PC-3 (cell line): ENCODE measurements at places on chromosomes 3 and 15. TPM values are rescaled to one million over a fixed set of nuclear protein-coding genes. Genes with fewer than 3 reads are reported as not detected.

DNA sequence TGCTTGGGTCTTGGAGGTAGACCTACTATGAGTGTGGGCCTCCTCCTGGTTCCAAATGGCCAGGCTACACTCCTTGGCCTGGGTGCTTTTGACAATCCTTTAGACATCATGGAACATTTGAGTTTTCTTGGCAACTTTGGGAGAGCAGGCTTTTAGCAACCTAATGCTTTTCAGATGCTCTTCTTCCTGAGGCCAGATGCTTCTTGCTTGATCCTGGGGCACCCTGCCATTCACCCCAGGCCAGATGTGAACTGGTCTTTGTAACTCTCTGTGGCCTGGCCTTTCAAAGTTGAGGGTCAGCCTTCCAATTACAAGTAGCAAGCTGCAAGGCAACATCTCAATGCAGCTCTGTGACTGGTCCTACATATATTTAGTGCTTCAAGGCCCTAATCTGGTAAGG is 40.5 kb downstream of the RTP1 start:
- no peak for DNase-seq

DNA sequence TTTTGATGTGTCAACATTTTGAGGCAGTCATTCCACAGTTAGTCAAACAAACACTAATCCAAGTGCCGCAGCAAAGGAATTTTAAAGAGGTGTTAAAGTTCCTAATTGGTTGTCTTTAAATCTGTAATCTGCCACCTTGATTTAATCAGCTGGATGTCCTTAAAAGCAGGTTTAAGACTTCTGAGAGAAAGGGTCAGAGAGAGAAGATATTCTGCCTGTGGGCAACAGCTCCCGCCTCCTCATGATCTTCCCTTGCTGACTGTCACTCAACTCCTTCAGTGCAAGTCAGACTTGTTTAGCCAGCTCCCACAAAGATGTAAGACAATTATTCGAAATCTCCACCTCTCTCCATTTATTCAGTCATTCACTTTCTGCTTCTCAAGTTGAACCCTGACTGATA is 92.6 kb upstream of the MYRIP start:
- DNase-seq: no peak

DNA sequence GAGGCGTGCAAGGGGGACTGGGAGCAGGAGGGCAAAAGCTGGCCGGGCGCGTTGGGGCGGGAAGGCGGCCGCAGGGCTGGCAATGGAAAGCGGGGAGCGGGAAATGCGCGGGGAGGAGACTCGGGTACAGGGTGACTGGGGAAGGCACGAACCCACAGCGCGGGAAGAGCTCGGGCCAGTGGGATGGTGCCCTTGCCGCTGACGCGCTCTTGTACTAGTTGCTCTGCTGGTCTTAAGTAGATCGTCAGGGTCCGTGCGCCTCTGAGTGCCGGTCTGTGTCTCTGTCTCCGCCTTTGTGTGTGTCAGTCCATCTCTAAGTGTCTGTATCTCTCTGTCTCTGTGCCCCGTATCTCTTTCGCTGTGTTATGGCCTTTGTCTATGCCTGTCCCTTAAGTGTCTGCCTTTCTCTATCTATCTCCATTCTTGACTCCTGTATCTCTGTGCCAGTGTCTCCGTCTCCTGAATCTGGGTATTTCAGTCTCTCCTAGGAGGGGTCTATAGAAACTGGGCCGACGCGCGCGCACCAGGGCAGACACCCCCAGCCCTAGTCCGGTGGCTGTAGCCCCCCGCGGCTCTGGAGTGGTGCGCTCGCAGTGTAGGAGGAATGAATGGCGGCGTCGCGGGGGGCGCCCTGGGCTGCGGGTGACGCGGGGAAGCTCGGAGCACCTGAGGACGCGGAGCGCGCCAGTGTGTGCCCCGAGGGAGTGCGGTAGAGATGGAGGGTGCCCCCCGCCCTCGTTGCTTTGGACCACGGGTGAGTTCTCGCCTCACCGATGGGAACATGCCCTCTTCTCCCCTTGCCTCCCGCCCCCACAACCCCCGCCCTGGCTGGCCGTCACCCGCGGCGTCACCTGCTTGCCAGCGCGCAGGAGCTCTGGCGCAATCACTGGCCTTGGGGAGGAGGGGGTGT is 756 bp upstream of the CAMK2N2 start:
- peak; percentile 21 for DNase-seq

- no peak for DNase-seq
These were observed 549.8 kb downstream of the FOXP1 start for GRCh38 chr3:71033681-71034220.

GRCh38 chr3:65573548-65574116 is 465.1 kb downstream of the MAGI1 start:
- DNase-seq: no peak

GRCh38 chr3:171967137-171967783 is 72.1 kb upstream of the FNDC3B start:
- peak; percentile 82 for DNase-seq

GRCh38 chr3:81778678-81779182 is 17.3 kb upstream of the GBE1 start:
- DNase-seq: no peak

- no peak for DNase-seq
These were observed 1.1 kb upstream of the GPR62 start for GRCh38 chr3:51954105-51954504.

DNA sequence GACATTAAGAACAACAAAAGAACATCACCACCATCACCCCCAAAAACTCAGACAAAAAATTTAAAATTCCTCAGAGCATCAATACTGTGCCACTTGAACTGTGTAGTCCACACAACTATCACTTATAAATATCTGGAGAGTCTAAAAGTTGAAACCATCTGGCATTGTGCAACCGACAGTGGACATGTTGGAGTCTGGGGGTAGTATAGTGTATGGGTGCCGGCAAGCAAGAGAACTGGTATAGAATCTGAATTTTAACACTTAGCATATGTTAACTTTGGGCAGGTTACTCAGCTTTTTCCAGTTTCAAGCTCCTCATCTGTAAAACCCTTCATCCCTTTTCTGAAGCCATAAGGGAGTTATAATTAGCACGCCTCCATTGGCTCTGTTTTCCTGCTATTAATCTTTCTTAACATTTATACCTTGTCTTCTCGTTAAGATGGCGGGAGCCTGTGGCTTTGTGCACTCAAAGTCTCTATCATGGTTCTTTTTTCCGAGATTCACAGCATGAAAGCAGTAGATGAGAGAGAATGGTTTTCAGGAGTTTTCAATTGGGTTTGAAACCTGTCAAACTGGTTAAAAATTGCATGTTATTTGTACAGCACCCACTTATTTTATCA is 255.7 kb upstream of the TBL1XR1 start:
- DNase-seq: no peak

DNA sequence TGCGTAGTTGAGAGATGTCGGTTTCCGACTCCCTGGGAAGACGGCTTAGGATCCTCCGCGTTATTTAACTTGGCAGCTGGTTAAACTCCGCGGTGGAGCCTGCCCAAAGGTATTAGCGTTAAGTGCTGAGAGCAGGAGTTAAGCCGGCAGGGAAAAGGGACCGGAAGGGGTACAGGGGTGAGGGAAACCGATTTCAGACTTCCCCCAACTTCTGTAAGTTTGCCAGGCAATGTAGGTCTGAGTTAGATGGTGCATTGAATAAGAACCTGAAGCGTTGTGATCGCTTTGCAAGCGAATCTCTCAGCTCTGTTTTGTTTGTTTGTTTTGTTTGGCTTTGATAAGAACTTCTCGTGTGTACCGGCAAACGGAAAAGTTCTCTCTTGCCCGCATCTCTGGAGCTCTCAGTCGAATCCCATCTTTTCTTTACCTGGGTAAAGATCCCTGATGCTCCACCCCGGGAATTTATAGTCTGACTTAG is 6.0 kb upstream of the FEZF2 start:
- DNase-seq: no peak

DNA sequence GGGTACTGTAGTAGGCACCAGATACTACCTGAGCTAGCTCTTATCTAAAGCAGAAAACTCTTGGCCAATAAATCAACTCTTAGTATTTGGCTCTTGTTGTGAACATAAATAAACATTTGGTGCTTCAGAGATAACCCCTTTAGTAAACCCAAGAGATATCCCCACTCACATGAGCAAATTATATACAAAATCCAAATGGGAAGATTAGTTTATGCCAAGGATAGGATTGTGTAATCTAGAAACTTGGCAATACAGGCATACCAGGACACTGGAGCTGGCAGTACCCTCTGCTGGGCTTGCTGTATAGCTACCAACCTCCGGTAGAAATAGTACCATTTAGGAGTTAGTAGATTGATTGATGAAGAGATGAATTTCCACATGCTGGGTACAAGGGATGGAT is 127.0 kb downstream of the LIPC start:
- no peak for DNase-seq

DNA sequence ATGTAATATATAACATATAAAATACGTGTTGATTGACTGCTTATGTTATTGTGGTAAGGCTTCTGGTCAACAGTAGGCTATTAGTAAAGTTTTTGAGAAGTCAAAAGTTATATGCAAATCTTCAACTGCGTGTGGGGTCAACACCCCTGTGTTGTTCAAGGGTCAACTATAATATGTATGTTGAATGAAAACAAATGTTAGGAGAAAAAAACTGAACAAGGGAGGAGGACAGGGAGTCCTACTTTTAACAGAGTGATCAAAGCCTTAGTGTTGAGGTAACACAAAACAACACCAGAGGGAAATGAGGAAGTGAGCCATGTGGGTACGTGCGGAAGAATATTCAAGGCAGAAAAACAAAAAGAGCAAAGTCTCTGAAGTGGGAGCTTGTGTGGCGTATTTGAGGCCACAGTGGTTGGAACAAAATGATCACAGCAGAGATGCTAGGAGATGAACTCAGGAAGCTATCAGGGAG is 62.5 kb downstream of the SFMBT1 start:
- DNase-seq: no peak

DNA sequence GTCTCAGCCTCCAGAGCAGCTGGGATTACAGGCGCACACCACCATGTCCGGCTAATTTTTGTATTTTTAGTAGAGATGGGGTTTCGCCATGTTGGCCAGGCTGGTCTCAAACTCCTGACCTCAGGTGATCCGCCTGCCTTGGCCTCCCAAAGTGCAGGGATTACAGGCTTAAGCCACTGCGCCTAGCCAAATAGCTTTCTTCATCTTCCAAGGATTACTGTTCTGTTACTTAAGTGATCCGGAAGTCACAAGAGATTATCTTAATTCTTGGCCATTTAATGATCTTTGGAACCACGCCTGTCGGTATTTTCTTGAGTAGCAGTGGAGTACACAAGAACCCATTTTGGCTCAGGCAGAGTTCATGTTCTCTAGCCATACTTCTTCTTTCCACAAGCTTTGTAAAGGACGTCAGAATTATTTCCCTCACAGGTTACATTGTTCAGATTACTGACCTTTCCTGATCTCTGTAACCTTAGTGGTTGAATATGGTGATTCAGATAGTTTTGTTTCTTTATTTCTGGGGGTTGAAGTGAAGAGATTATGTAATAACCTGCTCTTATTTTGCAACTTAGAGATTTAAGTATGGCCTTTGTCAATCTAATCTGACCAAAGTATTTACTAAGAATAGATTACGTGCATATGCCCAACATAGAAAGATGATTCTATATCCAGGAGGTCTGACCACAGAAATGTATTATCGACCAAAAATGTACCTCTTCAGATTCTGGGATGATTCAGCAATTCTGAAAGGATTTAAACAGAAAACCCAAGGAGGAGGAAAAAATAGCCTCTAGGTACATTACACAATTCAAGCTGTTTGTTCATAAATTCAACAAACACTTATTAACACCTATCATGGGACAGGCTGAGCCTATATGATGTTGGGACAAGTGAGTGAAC is 132.2 kb downstream of the GREM1 start:
- DNase-seq: peak; percentile 92

DNA sequence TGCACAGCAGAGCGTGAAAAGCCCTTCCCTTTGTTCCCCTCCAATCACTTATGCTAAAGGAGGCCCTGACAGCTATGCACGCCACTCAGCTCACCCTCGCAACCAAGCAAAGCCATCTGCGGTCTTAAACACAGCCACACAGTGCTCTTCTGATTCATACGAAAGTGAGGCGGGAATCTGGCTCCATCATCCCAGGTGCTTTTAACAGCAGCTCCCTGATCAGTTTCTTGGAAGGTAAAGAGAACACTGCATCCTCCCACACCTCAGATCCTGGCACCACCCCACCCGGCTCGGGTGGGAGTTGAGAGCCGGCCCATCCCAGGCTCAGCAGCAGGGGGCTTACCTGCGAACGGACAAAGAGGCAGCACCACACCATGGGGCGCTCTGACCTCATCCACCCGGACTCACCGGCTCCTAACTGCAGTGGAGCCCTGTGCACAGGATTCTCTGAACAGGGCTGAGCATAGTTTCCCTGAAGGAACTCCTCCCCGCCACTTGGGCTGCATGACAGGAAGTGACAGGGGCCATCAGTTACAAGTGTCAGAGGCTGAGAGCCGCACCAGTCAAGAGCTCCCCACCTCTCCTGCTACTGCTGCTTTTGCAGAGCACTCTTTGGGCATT is 114.3 kb upstream of the ARHGEF3 start:
- DNase-seq: no peak

DNA sequence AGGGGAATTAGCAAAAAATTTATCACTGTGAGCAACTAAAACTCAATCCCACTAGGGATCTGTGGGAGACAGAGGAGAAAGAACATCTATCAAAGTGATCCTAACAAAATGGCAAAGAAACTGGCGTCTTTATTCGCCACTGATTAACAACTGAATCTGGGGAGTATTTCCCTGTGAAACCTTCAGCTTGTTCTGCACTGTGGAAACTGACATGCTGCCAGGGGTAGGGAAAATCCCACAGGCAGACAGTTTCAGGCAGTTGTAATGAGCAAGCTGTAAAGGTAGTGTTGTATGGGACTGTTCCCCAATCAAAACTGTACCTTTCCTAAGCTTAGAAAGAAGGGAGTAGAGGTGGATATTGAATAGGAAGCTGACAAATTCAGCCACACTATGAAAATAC is 611.7 kb downstream of the VGLL3 start:
- DNase-seq: no peak

DNA sequence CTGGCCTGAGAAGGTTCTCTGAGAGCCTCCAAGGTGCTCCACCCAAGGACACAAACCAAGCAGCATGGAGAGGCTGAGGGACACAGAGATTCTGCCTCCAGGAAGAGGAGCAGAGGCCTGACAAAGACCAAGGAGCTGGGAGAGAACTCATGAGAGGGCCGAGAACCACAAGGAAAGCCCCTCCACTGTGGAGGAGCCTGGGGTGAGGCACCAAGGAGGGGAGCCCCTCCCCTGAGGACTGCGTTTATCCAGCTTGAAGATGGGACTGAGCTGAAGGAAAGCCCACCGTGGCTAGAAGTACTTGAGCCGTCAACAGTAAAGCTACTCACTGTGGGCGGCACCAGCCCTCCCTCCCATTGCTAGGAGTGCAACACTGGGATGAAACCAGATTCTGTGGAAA is 63.1 kb upstream of the MEF2A start:
- no peak for DNase-seq

- peak; percentile 94 for DNase-seq
These were observed 67.1 kb downstream of the MB21D2 start for GRCh38 chr3:192850451-192850981.

The HHATL gene
- not detected in 2 replicates for total RNA-seq

The TRPM1 gene
- not detected in 2 replicates for total RNA-seq

The FBXW12 gene
- not detected in 2 replicates for total RNA-seq

The CCDC54 gene
- not detected in 2 replicates for total RNA-seq

The CHRM5 gene
- total RNA-seq: 0.04 TPM in 1 of 2 replicates, not detected in the other

The KIF15 gene
- 19.1 and 31.8 TPM in 2 replicates for total RNA-seq

The SMCO1 gene
- total RNA-seq: not detected in 2 replicates

The MORC1 gene
- not detected in 2 replicates for total RNA-seq
